ENCODE measurements at places on chromosomes 2 and 18.

GRCh38 chr2:223635080-223635479 is 32.9 kb upstream of the SCG2 start:
- no peak for DNase-seq

GRCh38 chr18:44729631-44730101 is 49.0 kb downstream of the SETBP1 start:
- DNase-seq = no peak

- DNase-seq = no peak
These were observed 33.3 kb upstream of the RMP24 start for GRCh38 chr18:35939138-35939537.

DNA sequence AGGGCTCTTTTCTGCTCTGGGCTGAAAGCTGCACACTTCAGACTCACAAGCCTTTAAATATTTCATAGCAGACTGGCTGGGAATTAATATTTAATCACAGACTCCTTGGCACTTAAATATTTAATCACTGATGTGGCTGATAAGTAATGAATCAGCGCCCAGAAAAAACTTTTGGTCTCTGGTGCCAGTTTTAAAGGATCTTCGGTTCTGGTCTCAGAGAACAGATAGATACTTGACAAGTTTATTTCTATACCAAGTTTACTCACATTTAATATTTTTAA is 201.2 kb downstream of the MYCN start:
- no peak for DNase-seq

- no peak for DNase-seq
These were observed 191.8 kb downstream of the KCNH7 start for GRCh38 chr2:162646794-162647193.

GRCh38 chr18:49764032-49764431 is 49.3 kb downstream of the ACAA2 start:
- DNase-seq = no peak

DNA sequence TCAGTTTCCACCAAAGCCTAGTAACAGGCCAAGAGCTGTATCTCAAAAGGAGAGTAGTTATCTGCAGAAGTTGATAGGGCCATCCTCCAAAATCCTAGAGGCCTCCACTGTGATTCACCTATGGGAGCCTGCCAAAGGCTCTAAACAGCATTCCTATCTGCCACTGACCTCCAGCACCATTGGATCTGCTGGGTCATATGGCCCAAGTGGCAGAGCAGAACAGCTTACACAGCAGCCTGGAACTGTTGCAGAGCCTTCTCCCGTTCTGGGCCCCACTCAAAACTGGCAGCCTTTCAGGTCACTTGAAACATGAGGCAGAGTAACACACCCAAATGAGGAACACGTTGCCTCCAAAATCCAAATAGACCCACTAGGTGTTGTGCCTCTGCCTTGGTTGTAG is 345.2 kb upstream of the RND3 start:
- DNase-seq = no peak

DNA sequence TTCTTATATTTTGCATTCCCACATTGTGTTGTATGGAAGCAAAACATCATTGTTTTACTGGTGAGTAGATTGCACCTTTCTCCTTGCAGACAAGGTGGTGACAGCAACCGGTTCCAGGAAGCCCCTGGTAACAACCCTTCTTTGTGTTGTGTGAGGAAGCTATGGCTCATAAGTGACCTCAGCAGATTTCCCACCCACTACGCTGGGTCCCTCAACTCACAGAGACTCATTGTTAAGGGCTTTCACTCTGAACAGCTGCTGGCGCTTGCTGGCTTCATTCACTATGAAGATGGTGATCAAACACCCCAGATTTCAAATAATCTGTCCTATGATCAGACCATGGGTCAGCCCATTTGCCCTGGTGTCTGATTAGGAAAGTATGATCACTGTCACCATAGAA is 53.4 kb downstream of the WIPF1 start:
- no peak for DNase-seq

- DNase-seq = peak; percentile 32
These were observed 90.7 kb downstream of the WDPCP start for GRCh38 chr2:63497576-63497975.

DNA sequence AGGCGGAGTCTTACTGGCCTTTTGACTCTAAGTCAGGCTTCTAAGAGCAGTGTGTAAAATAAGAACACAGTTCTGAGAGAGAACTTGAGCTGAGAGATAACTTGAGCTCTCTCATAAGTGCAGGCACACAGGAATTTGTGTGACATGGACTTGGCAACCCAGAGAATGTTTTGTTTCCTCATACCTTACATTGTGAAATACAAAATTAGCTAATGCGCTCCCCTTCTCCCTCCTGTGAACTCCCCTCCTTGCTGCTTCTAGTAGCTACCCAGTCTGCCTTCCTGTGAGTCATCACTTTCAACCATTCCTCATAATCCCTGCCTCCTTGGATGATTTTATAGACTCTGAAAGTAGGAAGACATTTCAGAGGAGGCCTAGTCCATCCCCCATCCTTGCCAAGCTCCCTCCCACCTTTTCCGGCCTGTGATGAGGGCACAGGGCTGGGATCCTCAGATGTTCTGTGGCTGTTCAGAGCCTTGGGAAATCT is 22.6 kb downstream of the FER1L5 start:
- no peak for DNase-seq

- DNase-seq = no peak
These were observed 36.4 kb downstream of the RAMP1 start for GRCh38 chr2:237895544-237896506.

DNA sequence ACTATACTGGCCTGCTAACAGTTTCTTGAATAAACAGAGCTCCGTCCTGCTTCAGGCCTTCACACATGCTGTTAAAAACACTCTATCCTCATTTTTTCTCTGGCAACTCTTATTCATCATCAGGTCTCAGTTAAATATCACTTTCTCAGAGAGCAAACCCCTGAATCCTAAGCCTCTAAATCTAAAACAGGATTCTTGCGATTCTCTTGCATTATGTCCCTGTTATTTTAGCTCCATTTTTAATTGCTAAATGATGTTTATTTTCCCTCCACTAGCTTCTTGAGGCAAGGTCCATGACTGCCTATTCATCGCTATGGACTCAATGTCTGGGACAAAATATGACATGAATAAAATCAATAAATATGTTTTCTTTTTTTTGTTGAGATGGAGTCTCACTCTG is 190.7 kb upstream of the SMAD7 start:
- no peak for DNase-seq

- DNase-seq = peak; percentile 48
These were observed 245.0 kb downstream of the PTGR3 start for GRCh38 chr18:74963820-74964446.

DNA sequence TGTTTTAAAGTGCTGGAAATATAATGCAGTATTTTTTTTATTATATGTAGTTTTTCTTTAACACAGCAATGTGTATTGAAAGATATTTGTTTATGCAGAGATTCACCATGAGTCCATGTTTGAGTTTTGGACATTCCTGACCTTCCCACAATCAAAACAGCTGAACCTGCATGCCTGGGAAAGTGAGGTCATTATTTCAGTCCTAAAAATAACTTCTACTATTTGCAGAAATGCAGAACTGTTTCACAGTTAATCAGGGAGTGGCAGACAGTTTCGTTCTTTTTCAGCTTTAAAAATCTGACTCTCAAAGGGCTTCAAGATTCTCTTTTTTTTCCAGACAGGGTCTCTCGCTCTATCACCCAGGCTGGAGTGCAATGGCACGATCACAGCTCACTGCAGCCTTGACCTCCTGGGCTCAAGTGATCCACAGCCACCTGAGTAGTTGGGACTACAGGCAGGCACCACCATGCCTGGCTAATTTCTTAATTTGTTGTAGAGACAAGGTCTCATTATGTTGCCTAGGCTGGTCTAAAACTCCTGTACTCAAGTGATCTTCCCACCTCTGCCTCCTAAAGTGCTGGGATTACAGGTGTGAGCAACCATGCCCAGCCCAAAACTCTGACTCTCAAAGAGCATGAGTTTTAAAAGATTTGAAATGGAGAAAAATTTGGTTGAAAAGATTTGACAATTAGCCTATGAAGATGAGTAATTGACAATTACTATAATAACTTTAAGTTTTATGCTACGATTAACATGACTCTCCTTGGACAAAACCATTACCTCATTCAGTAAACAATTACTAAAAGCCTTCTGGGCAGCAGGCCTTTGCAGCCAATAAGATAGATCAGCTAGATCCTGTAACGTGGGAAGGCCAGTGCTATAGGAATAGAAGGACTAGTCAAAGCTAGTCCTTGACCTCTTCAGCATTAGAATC is 5.0 kb upstream of the MYL12B start:
- peak; percentile 62 for DNase-seq

- no peak for DNase-seq
These were observed 961 bp downstream of the GPR55 start for GRCh38 chr2:230924092-230924469.

DNA sequence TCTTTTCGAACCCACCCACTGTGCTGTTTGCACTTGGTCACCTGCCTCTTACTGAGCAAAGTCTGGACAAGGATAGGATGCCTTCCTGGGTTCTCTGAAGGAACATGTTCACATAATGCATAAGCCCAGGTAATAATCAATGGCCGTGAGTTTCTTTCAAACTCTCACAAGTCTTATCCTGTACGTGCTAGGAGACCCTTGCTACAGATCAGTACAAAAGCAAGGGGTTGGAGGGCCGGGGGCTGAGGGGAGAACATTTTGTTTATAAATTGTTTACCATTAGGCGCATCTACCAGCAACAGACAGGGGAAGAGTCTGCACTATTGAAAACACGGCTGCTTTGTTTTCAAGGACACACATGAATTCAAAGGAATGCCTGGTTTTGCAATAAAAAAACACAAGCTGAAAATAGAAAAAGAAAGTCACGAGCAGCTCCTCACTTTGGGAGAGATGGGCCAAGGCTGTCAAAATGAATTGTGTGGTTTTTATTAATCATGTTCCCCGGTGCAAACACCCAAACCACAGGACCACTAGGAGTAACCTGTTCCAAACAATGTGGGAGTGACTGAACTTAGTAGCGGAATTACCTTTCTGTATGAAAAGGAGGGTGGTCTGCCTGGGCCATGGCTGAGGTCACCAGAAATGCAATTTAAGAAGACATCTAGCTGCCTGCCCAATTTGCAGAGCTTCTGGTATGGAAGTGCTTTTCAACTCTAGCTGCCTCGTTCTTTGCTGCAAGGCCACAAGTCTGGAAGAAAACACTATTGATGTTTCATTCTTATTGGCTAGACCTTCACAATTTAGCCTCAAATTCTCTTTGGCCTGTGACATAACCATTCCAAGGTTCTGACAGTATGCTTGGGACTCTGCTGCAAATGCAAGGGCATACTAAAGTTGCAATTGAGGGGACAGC is 73.5 kb downstream of the CCBE1 start:
- no peak for DNase-seq

DNA sequence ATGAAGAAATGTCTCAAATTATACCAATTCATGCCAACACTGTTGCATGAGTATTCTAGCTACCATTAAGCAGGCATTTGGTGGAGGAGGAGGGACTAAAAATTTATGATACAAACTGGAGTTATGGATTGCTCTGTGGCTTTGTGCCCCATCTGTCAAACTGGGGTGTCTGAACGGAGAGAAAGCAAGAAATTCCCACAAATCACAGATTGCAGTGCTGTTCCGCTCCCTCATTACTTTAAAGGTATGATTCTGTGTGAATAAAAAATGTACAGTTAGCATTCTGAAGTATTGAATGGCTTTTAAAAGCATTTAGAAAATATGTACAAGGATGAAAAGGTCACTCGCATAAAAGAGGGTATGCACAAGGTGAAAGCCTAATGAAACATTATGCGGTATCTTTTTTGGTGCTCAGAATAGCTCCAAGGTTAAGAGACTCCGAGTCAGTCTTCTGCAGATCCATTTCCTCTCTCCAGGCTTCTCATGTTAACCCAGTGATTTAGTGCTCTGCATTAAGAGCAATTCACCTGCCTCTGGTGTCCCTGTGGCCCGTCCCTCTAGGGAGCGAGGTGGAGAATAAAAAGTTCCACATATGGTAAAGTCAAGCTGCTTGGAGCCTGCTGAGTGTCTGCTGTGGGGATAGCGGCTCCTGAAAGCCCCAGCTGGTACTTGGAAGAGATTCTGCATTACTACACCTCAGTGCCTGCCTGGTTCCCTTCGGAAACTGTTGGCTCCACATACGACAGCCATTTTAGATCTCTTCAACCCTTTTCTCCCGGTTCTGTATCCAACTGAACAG is 184.2 kb downstream of the ZNF521 start:
- DNase-seq = no peak

DNA sequence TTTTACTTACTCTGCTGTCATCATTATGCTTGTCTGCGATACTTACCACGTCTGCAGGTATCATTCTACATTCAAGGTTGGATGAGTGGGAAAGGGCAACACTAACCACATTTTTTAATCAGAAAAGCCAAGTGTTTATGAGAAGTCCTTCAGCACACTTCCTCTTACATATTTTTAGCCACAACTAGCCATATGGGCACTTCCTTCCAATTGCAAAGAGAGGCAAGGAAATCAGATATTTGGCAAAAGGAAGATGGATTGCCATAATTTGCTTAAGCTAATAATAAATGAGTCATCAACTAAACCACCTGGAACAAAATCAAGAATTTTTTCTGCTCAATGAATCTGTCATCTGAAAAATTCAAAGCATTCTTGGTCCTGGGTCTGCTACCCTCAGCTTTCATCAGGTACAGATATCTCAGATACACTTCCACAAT is 16.7 kb upstream of the MRO start:
- DNase-seq = no peak

GRCh38 chr2:107313316-107313715 is 427.3 kb upstream of the ST6GAL2 start:
- DNase-seq = no peak

DNA sequence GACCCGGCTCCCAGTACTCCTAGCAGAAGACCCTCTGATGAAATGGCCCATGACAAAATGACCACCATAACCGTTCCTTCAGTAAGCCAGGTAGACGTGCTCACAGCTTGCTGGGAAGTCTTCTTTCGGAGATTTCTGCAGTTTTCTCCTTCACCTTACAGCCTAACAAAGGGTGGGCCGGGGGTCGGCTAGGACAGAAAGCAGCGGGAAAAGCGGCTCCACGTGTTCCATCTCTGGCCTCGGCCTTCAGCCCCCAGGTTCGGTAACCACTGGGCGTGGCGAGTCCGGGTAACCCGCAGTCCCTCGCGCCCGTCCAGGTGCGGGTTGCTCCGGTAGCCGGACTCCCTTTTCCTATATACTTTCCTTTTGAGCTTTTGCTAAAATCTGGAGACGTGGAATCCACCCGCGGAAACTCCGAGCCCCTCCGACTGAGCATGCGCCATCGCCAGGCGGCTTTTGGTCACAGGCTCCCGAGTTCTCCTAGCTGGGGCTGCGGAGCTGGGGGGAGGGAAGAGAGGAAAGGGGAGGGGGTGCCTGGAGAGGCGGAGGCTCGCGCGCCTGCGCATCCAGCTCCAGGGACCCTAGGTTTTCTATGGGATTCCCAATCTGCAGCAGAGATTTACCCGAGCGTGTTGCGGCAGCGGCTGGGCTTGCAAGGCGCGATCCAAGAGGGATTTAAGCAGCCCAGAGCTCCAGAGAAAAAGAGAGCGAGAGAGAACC is at the start of gene VSNL1:
Gene VSNL1 (plus strand): TSS at position 604 of the 720 bp plus-strand sequence. CDS start 51,379 bp downstream, outside the sequence.
- DNase-seq = peak; percentile 85

- DNase-seq = no peak
These were observed 75.1 kb downstream of the AGPS start for GRCh38 chr2:177467646-177468045.

DNA sequence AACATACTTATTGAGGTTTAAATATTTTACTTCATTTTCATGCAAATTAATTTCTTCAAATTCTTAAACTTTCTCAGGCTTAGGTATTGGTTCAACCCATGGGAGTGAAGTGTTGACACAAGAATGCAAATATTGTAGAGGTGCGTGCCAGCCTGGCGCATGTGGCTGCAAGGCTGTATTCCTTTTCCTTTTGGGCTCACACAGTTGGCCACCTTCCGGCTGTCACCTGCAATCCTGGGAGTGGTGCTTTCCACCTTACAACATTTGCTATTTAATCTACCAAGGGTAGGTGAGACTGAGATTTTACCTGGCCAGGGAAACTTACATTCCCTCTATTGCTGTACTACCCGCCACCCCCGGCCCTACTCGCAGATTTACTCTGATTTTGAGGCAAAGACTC is 141.1 kb downstream of the DCC start:
- DNase-seq = no peak
